ENCODE measurements at places on chromosomes 3 and 15. TPM values are rescaled to one million over a fixed set of nuclear protein-coding genes. Genes with fewer than 3 reads are reported as not detected.

The PIAS1 gene
- total RNA-seq = 43.9 TPM

DNA sequence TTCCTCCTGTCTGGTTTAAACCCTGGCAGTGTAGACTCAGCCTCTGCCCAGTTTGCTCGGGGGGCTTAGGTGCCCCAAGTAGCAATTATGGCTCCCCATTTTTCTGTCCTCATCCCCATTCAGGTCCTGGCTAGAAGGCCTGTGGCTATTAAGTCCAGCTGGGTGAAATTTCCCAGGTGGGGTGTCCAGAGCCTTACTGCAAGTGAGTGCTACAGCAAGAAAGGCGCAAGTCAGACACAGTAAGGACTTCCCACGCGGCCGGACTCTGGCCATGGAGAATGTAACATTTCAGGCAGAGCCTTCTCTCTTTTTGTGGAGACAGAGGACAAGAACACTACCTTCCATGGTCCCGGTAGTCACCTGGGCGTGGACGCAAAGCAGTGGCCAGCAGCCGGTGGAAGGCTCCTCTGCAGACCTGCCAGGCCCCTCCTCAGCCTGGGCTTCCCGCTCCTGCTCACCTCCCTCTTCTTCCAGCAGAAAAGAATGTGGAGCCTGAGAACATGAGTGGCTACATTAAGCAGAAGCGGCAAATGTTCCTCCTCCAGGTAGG is 23.3 kb downstream of the CFAP100 start:
- DNase-seq = peak; percentile 12

GRCh38 chr3:76954412-76954811 is 85.5 kb upstream of the ROBO2 start:
- no peak for DNase-seq

GRCh38 chr15:99616773-99617342 is 51.1 kb downstream of the MEF2A start:
- DNase-seq = no peak

DNA sequence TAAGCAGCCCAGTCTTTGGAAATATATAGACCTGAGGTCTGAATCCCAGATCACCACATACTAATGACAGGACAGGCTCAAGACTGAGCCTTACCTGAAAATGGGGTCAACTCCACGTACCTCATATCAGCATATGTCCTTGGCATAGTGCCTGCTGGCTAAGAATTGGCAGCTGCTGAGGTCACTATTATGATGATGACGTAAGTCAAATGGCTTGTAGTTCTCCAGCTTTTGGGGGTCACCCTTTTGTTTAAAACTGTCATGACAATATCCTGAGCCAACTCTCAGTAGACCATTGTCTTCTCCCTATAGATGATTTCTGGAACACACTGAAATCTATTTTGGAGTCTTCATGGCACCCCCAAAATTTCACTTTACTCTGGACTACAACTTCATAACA is 16.8 kb upstream of the CADPS start:
- DNase-seq = no peak

- DNase-seq = no peak
These were observed 14.0 kb upstream of the UACA start for GRCh38 chr15:70777170-70777926.

GRCh38 chr3:115710799-115711198 is 87.5 kb downstream of the GAP43 start:
- no peak for DNase-seq

The CILP gene
- total RNA-seq = 203 TPM

DNA sequence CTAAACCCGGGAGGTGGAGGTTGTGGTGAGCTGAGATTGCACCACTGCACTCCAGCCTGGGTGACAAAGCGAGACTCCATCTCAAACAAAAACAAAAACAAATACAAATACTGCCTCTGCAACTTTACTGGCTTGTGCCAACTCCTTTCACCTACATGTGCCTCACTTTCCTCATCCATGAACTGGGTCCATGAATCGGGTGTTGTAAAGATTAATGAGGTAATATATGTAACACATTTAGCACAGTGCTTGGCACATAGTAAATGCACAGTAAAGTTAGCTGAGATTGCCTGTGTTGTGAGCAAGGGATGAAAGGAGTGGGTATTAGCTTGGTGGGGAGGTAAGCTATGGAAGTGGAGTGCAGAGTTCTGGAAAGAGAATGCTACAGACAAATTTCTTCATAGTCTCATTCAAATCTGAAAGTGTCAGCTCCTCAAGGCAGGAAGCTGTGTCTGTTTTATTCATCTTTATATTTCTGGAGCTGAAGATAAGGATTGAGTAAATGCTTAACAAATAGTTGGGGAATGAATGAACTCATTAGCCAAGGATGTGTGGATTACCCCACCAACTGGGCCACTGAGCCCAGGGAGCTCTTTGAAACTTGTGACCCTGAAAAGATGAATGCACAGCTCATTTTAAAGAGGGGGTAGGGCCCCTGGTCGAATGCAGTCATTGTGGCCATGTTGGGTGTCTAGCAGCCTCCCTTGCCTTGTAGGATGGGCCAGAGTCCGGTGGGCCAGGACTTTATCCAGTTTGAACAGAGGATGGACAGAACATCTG is 7.7 kb upstream of the CDCP1 start:
- no peak for DNase-seq

DNA sequence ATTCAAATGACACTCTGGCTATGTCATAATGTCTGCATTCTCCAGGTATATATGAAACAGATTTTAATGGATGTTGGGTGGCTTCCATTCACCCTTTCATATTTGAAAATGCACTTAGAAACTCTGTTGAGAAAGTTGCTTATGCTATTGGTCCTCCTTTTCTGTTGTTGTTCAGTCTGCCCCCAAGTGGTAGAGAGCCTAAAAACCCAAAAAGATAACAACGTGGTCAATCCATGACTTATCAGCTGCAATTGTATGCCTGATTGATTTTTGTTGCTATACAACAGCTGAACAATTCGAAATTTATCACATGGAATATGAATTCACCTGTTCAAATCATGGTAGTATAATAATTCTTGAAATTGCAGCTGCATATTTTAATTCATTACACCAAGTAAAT is 279.8 kb downstream of the ROBO2 start:
- no peak for DNase-seq

The LTK gene
- total RNA-seq = 0.29 TPM

The ACAP2 gene
- total RNA-seq = 87.1 TPM

DNA sequence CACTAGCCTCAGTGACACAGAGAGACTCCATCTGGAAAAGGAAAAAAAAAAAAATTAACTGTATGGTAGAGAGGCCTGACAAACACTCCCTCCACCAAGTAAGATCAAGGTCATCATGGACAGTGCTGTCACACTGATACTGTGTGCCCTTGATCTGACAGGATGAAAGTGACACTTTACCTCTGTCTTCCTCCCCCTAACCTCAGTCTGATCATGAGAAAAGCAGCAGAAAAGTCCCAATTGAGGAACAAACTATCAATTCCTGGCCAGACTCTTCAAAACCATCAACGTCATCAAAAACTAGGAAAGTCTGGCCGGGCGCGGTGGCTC is 26.7 kb downstream of the PGPEP1L start:
- no peak for DNase-seq

The TRIM59 gene
- total RNA-seq = 5.0 TPM

DNA sequence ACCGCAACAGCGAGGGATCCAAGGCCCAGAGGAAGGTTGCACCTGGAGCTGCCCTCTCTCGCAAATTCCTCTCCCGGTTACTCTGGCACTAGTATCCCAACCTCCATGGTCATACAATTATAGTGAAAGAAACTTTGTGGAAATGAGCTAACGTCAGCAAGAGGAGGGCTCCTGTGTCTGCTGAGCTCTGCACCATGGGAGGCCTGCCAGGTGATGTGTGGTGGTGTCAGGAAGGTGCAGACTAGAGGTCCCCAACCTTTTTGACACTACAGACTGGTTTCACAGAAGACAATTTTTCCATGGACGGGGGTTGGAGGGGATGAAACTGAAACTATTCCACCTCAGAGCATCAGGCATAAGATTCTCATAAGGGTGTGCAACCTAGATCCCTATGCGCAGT is 13.2 kb upstream of the IQCF6 start:
- no peak for DNase-seq

GRCh38 chr3:157130467-157131251 is 29.3 kb downstream of the CCNL1 start:
- DNase-seq = peak; percentile 67

The ITIH4 gene
- 9.5 TPM for total RNA-seq

GRCh38 chr3:56135941-56136340 is 332.3 kb downstream of the ERC2 start:
- no peak for DNase-seq

GRCh38 chr3:71621825-71622537 is 38.5 kb upstream of the FOXP1 start:
- DNase-seq = no peak

The MKRN3 gene
- total RNA-seq = not detected

All from breast epithelium (tissue), 4 donors.